ENCODE measurements at places on chromosomes 5 and 9.

DNA sequence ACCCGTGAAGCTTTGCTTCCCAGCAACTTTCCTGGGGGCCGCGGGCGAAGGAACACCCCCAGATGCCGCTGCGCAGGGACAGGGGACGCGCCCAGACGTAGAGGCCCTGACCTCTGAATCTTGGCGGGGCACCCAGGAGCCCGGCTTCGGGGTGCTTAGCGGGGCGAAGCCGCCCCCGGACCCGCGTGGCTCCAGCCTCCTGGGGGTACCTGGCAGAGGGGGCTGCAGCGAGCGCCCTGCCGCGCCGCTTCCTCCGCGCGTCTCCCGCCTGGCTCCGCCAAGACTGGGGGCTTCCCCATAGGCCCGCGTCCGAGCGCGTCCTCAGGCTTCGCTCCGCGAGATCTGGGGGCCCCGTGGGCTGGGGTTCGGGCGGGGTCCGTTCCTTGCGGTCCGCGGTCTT is 23.0 kb upstream of the ZNF782 start:
- DNase-seq, result no peak

- DNase-seq, result no peak
These were observed 68.2 kb upstream of the CKMT2 start for GRCh38 chr5:81164936-81165335.

GRCh38 chr9:13929013-13929412 is 384.9 kb downstream of the NFIB start:
- DNase-seq, result no peak

DNA sequence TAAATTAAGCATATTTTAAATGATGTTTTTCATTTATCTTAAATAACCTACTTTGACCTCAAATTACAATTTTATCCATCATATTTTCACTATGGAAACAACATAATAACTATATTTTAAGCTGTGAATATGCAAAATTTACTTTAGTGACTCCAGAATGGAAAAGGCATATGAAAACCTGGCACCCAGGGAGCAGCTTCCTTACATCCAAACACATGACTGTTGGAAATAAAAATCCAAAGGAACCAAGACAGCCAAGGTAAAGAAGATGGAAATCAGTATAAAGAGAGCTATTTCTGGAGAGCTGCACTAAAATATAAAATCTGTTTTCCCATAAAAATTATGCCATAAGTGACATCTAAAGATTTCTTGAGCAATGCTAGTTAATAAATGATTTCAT is 140.3 kb upstream of the FTMT start:
- no peak for DNase-seq

- no peak for DNase-seq
These were observed 30.2 kb upstream of the CEP72 start for GRCh38 chr5:581941-582340.

DNA sequence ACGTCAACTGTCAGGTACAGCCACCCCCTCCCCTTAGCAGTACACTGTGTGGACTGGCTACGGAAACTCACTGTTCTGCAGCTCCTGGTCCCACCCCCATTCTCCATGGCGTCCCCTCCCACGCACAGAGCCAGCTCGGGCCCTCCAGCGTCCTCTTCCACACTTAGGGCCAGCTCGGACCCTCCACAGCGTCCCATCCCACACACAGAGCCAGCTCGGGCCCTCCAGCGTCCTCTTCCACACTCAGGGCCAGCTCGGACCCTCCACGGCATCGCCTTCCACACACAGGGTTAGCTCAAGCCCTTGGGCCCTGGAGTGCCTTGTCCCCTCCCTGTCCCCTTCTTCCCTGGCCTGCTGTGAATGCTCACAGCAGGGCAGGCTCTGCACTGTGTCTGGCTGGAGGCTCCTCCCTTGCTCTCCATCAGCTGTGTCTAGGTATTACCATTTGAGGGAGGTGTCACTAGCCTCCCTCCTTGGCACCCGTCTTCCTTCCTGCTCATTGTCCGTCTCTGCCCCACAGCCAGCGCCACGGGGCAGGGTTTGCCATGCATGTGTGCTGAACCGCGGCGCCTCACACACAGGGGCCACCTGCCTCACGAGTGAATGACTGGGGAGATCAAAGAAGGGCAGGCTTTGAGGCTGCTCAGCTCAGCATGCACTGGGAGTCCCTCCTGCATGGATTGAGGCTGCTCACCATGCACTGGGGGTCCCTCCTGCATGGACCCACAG is 78.5 kb upstream of the CACNA1B start:
- no peak for DNase-seq

DNA sequence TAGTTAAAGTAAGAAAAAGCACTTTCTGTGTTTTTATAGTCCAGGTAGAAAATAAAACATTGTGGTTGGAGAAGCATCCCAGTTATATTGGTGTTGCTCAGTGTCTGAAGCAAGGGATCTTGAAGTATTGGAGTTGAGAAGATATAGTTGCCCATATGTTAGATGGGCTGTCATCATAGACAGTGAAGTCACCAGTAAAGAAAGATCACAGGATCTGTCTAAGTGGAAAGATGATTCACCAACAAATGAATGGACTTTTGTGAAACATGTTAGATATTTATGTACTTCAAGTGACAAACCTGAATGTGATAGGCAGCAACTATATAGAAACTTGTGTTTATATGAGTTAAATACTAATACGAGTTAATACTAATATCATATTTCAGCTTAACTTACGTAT is 11.7 kb downstream of the OGN start:
- DNase-seq, result no peak

GRCh38 chr9:14395317-14396082 is 81.6 kb upstream of the NFIB start:
- DNase-seq, result no peak

DNA sequence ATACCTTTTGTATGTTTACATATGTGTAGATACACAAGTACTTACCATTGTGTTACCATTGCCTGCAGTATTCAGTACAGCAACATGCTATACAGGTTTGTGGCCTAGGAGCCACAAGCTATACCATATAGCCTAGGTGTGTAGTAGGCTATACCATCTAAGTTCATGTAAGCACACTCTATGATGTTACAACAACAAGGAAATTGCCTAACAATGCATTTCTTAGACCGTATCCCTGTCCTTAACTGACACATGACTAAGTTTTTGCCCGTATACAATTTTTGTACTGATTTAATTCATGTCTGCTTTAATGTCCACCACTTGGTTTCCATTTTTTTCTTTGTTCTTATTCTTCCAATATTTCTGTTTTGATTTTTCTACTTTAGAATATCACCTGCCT is 18.5 kb downstream of the TNPO1 start:
- no peak for DNase-seq

DNA sequence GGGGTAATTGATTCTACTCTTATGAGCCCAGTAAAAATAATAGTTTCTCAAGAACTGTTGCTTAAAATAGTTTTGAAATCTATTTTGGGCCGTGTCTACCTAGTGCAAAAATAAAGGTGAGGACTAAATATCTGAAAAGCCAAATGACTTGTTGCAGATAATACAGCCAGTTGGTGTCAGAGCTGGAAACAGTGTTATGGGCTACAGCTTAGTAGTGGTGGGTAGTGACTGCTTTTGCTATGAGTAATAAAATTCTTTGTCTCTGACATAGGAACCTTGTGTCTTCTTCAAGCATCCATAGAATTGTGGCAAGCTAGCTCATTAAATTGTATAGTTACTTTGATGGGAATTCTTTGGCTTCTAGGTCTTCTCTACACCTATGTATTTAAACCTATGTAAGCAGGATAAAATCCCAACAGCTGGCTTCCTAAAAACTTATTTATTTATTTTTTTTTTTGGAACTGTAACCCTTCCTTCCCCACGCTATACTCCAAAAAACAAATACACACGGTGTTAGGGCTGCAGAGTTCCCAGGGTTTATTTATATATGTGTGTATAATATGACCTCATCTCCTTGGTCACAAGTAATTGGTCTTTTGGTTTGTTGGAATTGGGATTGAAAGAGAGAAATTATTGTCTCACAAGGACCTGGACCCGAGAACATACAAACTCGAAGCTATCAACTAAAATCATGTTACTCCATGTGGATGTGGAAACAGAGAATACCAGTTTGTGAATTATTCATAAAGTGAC is 138.0 kb downstream of the NUDT12 start:
- DNase-seq, result no peak

DNA sequence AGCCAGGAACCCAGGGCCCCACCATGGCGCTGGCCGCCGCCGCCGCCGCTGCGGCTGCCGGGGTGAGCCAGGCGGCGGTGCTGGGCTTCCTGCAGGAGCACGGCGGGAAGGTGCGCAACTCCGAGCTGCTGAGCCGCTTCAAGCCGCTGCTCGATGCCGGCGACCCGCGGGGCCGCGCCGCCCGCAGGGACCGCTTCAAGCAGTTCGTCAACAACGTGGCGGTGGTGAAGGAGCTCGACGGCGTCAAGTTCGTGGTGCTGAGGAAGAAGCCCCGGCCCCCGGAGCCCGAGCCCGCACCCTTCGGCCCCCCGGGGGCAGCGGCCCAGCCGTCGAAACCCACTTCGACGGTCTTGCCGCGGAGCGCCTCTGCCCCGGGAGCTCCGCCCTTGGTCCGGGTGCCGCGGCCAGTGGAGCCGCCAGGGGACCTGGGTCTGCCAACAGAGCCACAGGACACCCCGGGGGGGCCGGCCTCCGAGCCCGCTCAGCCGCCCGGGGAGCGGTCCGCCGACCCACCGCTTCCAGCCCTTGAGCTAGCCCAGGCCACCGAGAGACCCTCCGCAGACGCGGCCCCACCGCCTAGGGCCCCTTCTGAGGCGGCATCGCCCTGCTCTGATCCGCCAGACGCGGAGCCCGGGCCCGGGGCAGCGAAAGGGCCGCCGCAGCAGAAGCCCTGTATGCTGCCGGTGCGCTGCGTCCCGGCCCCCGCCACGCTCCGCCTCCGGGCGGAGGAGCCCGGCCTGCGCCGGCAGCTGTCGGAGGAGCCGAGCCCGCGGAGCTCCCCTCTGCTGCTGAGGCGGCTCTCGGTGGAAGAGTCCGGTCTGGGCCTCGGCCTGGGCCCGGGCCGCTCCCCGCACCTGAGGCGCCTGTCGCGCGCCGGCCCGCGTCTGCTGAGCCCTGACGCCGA is 749 bp downstream of the SOWAHA start:
- DNase-seq, result no peak

- no peak for DNase-seq
These were observed 198.9 kb downstream of the DAB2IP start for GRCh38 chr9:121850366-121850765.

DNA sequence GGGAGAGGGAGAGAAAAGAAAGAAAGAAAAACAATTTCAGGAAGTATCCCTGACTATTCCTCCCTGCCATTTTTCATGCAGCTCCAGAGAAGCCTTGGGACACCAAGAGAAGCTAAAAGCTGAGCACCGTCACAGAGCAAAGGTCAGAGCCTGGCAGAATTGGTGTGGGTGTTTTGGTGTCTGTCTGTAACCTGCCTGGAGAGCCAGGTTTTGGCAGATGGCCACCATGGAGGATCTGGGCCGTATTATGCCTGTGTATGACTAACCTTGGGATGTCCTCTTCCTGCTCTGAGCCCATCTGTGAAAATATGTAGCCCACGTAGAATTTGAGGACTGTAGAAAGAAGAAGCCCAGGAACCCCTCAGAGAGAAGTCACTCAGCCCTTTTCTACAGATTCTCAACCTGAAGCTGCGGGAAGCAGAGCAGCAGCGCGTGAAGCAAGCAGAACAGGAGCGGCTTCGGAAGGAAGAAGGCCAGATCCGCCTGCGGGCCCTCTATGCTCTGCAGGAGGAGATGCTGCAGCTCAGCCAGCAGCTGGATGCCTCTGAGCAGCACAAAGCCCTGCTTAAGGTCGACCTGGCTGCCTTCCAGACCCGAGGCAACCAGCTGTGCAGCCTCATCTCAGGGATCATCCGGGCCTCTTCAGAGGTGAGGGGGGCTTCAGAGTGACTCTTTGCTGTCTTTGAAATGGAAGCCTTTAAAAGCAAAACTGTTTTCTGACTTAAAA is 18.8 kb downstream of the GLE1 start:
- DNase-seq, result no peak

- no peak for DNase-seq
These were observed 35.9 kb upstream of the UNC5A start for GRCh38 chr5:176774216-176775171.

DNA sequence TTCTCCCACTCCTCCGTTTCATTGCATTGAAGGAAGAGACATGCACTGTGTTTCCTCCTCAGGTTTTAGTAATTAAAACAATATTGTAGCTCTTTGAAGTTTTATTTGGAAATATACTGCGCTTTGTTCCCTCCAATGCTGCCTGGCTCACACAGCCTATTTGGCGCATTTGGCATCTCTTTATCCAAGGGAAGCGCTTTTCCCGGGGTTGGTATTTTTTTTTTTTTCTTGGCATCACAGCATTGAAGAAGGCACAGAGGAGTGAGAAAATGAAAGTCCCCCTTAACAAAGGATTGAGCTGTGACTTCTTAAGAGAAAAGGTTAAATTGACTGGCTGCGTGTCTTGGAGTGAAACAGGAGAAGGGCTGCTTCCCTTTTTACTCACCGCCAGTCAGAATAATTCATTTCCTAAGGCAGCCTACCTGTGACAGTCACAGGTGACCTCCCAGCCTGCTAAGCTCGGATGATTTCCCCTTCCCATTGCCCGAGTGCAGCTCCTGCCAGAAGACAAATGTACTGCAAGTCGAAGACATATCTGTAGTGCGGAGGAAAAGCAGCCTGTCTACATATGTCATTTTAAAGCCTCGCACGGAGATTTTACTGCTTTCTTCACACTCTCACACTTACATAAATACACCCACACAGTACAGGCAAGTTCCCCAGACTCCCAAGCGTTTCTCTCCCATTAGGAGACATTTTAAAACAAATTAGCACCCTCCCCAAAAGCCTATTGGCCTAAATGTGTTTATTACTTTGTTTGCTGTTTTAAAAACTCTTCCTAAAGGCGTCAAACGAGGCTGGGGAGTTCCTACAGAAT is 665.5 kb upstream of the ZNF608 start:
- DNase-seq, result no peak

- DNase-seq, result peak; percentile 31
These were observed 343 bp downstream of the KIAA0825 start for GRCh38 chr5:94618029-94618492.

DNA sequence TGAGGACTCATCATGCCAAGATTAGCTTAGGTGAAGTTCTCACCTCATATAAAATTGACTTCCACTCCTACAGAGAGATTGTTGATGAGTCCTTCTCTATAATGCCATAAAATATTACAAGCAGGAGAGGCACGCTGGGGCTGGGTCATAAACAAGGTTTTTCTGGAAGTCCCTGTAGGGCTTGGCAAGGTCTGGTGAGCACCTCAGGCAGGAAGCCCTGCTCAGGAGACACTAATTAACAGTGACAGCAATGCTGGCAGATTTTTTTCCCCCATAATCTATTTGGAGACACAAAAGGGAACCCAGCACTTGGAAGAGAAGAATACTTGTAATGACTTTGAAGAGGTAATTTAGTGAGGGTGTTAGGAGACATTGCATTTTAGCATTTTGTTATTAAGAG is 118.7 kb downstream of the DIRAS2 start:
- no peak for DNase-seq

DNA sequence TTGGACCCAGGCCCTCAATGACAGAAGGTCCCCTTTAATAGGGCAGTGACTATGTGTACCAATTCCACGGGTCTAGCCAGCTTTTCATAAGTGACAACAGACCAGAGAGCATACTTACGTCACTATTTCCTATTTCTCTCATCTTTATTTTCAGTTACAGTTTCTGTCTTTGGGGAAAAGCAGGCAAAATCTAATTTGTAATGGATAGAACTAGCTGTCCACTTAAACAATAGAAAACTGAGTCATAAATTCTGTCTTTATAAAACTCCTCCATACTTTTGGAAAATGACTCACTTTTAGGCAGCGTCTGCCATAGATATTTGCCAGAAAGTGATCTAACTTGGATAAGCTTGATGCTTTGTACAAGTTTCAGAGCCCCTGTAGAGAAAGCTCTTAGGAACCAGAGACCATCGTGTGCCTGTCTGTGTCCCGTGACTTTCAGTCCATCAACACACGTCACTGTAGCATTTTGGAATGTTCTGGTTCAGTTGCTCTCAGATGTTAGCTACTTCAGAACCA is 101.9 kb downstream of the F2RL2 start:
- DNase-seq, result no peak

GRCh38 chr9:4180907-4181605 is 118.8 kb downstream of the GLIS3 start:
- DNase-seq, result no peak
